ENCODE measurements at places on chromosomes 3 and 15.

DNA sequence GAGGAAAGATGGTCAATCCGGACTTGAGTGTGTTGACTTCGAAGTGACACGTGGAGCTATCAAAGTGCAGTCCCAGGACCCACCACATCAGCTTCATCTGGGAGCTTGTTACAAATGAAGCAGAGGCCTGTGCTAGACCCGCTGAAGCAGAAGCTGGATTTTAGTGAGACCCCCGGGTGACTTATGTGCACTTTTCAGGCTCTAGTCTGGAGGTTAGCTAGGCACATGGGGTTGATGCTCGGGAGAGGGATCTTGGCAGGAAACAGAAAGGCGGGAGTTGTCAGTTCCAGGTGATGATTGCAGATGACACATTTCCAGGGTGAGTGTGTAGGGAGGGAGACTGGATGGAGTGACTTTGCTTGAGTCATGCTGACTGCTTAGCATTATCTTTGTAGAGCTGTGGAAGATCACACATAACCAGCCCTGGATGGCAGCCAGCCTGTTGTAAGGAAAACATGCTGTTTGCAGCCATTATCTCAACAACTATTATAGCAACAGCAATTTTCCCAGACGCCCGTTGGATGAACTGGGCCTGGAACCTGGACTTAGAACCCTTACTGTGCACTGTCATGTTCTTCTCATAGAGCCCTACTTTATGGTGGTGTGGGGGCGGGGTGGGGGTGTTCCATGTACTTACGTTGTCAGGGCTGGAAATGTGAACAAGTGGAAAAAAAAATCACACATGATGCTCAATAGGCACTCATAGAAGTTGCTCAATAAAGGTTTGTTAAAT is 122.4 kb downstream of the THSD4 start:
- DNase-seq: peak; percentile 86

DNA sequence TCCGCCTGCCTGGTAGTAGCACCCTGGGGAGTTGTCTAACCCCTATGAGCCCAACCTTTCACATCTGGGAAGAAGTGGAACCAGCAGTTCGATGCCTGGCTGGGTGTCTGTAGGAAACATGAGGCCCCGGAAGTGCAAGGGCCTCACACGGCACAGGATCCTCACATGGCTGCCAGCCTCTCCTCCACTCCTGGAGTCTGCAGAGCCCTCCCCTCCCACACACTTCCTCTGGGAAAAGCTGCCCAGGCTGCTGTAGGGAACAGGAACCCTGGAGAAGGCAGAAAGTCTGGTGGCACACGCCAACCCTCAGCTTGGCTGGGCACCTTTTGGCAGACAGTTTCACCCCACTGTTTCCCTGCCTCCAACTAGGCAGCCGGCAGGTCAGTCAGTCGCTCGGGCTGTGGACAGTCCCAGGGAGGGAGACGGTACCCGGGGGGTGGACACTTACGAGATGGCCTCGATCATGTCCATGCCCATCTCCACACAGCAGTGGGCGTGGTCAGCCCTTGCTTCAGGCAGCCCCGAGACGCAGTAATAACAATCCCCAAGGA is 118.4 kb downstream of the ADCY5 start:
- no peak for DNase-seq

DNA sequence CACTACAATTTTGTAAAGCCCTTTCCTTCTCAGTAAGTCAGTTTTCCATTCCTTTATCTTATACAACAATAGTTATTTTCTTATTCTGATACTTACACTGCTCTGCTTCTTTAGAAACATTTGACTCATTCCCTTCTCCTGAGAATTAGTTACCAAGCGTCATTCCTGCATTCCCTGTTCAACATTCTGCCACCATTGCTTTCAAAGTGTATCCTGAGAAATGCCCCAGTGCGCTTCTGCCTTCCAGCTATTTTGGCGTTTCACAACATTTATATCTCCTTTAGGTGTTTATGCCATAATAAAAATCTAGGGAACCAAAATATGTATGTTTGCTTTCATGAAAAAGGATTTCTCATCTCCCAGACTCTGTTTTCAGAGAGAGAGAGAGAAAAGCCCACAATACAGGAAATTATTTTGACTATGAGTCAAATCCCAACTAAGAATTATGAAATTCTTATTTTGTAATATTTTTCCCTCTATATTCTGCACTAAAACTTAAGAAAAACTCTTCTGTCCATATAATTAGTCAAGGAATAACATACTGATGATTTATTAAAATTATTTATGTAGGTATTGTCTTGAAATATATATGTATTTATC is 118.2 kb upstream of the RAP2B start:
- peak; percentile 32 for DNase-seq

DNA sequence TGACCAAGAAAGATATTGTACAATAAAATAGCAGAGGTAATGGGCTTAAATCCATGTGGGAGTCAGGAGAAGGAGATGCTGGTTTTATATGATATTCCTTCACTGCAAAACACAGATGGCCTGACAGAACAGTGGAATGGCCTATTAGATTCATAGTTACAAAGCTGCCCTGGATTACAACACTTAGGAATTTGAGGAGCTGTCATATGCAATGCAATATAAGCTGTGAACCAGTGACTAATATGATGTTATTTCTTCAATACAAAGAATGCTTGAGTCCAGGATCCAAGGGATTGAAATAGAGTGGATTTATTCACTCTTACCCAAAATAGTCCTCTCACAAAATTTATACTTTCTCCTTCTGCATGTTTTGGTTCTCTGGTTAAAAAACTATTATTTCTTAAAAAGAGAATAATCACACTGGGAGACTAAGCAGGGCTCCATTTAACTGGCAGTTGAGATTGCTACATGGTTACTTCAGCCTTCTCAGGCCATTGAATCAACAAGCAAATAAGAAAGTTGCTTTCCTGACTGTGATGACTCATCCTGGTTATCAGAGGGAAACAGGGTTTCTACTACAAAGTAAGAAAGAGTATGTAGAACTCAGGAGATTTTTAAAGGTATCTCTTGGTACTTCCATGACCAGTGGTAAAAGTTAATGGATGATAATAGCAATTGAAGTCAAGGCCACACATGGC is 79.8 kb upstream of the ZPLD1 start:
- no peak for DNase-seq

DNA sequence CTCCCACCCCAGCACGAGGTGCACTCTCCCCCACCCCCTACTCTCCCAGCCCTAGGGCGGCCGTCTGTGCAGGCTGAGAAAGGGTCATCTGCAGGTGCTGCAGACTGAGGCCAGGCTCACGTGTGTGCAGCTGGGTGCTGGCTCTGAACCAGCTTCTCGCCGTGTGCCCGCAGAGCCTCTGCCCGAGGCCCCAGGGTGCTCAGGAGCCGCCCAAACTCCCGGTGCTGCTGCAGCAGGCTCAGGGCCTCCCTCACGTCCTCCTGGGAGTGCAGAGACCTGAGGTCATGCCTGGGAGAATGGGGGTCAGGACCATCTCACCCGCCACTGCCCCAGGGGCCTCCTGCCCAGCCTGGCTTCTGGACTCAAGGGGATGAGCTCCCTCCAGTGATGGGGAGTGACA is 17.2 kb downstream of the SPTBN5 start:
- no peak for DNase-seq

DNA sequence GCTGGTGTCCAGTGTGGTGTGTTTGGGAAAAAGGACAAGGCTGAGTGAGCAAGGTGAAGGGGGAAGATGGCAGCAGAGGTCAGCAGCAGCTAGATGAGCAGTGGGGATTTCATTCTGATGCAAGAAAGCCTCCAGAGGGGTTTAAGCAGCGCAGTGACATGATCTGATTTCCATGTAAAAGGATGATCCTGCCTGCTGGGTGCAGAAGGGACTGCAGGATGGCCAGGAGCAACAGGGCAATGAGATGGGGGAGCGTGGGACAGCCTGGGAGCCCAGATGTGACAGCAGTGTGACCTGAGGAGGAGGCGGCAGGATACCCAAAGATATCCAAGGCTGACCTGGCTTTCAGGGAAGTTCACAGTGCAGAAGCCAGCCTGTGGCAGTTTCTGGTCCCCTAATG is 6.1 kb downstream of the WNT7A start:
- no peak for DNase-seq

GRCh38 chr15:91258415-91258759 is 158.3 kb downstream of the SV2B start:
- DNase-seq: no peak

- DNase-seq: no peak
These were observed 130.2 kb upstream of the CFAP20DC start for GRCh38 chr3:59180006-59180405.

DNA sequence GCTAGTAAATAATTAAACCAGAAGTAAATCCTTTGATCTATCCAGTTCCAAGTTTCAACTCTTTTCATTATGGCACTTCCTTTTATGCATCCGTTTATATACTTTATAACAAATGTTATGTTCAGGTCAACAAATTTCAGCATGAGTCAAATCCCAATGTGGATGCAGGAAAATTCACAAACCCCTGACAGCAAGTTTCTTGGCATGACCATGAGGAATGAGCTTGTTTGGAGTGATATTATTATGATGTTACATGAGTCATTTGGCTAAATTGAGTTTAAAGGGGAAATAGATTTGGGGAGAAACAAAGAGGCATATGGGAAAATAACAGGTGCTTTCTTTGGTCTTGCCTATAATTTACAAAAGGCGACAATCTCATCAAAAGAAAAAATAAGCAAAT is 32.1 kb upstream of the KCNMB2 start:
- DNase-seq: peak; percentile 13

- DNase-seq: peak; percentile 30
These were observed at the start of gene ENTPD3 for GRCh38 chr3:40387001-40387894. Gene ENTPD3, plus strand, starts transcription at chr3:40387184. Its CDS starts 874 bp downstream, at chr3:40388058.

DNA sequence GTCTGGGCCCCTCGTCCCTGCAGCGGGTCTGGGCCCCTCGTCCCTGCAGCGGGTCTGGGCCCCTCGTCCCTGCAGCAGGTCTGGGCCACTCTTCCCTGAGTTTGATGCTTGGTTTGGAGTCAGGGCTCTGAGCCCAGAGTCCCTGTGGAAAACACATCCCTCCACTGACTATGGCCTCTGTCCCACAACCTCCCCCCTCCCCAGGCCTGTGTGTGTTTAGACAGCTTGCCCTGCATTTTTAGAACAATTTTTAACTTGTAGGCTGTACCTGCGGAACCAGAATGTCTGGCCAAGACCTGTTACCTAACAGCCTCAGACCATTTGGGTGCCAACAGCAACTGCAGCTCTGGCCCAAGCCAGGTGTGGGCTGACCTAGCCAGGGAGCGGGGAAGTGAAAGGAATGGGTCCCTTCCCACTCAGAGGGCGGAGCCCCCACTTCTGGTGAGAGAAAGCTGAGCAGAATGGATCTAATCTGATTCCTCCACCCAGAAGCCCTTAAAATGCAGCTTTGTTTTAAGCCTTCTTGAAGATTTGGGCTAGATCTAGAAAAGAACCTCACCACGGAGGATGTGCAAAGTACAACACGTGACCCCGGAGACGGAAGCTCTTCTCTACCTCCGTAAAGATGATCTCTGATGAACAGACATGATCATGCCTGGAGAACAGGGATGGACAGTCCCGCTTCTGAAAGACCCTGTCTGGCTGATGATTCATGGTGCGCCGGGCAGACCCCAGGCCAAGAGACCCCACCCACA is 60.5 kb upstream of the TFRC start:
- DNase-seq: no peak

GRCh38 chr3:105255350-105255749 is 111.4 kb upstream of the ALCAM start:
- no peak for DNase-seq

- DNase-seq: no peak
These were observed 124.1 kb upstream of the CHRM5 start for GRCh38 chr15:33844186-33844585.
